T-helper 2 cell (primary cell): ENCODE measurements at places on chromosomes 1 and 21.
A peak's percentile ranks its signal among the peaks of the same experiment; 100 is the strongest.

DNA sequence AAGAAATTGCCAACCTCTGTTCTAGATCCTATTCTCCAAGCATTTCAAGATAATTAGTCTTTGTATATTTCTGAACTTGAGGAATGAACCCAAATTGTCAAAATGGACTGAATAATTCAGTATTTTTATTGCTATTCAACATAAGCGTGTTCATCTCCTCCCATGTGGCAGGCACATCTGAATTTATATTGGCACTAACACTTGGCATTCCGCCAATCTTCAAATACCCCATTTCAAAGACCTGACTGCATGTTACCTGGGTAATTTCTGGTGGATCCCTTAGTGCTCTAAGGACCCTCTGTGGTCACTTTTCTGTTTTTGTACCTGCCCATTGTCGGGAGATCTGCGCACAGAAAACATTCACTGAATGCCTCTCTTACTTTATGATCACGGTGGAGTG, 66.6 kb downstream of the BACE2 start:
- DNase-seq = no peak

DNA sequence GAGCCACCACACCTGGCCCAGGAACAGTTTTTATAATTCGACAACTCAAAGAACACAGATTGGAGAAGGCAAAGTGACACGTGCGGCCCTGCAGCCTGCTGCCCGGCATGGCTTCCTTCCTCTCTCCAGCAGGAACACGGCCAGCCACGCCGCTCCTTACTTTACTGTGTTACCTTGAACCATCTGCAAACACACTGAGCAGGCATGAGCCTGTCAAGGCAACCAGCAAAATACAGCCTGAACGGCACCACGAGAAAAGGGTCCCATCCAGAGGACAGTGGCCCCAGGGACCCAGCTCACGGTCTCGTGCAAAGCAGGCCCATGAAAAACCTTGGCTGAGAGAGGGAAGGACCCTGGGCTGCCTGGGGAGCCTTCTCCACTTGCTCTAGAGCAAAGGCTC, 38.8 kb downstream of the NPHP4 start:
- DNase-seq = no peak

DNA sequence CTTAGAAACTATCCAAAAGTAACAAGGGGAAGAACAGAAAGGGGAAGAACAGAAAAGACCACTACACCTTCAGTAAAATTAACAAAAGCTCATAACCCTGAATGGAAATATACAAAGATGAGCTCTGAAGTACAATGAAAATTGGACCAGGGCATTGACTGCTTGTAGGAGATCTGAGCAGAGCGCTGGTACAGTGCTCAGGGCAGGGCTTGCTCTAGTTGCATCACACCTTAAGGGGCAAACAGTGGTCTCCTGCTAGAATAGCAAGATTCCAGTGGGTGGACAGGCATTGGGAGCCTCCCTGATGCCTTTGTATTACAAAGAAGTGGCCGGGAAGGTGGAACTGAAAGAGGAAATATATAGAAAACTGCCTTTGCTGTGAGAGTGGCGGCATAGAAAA, 111.9 kb upstream of the RGS1 start:
- DNase-seq = no peak

- DNase-seq = no peak
Measured at GRCh38 chr1:179353546-179353945, 12.2 kb upstream of the AXDND1 start.

DNA sequence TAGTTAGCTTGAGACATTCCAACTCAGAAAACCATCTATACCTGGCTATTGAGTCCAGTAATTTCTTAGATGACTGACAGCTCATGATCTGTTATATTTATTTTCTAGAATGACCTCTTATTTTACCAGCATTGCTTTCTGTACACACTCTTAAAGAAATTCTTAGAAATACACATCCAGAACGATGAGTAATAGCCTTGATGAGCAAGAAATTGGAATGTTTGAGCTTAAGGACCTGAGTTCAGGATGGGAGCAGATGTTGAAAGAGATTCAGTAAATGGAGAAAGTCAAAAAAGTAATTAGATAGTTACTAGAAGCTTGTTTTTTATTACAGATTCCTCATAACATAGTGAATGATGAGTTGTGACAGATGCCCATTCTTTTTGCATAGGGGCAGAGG, 11.7 kb downstream of the PYHIN1 start:
- no peak for DNase-seq

DNA sequence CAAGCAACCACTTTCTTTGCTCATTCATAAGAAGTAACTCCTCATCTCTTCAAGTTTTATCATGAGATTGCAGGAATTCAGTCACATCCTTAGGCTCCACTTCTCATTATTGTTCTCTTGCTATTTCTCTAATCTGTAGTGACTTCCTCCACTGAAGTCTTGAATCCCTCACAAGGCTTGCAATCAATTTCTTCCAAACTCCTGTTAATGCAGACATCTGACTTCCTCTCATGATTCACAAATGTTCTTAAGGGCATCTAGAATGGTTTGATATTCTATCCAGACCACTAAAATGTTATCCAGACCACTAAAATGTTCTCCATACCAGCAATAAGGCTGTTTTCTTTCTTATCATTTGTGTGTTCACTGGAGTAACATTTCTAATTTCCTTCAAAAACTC, 528.1 kb downstream of the DPYD start:
- DNase-seq = no peak

DNA sequence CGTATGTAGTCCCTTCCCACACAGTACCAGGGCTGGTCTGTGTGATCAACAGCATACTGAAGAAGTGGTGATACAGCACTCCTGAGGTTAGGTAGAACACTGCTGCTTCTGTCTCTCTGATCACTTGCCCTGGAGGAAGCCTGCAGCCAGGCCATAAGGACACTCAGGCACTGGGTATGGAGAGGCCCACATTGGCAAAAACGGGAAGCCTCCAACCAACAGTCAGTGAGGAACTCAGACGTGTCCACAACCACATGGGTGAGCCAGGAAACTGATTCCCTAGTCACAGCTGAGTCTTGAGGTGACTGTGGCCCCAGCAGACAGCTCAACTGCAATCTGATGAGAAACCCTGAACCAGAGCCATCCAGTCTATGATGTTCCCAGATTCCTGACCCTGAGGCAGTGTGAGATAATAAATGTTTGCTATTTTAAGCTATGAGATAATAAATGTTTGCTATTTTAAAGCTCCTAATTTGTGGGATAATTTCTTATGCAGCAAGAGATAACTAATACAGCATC, 62.5 kb downstream of the COQ8A start:
- no peak for DNase-seq

DNA sequence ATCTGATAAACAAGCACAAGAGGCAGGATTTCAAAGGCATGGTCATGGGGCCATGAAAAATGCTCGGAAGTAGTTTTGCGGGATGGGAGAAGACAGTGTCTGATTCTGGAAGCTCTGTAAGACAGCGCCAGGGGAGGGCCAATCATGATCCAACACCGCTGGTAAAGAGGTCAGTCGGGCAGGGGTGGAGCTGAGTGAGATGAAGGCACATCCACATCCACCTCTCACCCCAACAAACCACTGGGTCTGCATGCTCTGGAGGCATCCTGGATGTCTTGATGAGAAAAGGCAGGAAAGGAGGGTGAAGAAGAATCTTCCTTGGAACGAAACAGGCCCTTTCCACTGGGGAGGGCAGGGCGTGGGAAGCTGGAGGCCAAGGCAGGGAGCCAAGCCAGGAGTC, 288.3 kb downstream of the PCP4 start:
- DNase-seq = no peak

- no peak for DNase-seq
Measured at GRCh38 chr1:209490013-209490412, 93.5 kb upstream of the CAMK1G start.

- DNase-seq = no peak
Measured at GRCh38 chr1:67957066-67957465, 93.4 kb downstream of the DIRAS3 start.

DNA sequence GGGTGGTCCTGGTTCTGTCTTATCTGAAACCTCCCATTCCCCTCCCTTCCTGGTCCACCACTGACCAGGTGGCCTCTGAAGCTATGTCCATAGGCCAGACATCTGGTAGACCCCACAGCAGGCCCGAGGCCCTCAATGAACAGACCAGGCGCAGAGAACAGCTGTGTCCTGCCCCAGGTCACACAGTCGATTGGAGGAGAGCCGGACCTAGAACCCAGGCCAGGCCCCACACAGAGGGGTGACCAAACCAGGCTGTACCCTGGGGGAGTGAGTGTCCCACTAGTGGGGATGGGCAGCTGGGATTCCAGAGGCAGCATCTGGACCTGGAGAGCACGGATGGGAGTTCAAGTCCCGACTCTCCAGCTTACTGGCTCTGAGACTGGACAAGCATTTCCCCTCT, 29.2 kb downstream of the RNU1-1 start:
- no peak for DNase-seq

GRCh38 chr1:26910343-26911160, 3.2 kb downstream of the NR0B2 start:
- no peak for DNase-seq

DNA sequence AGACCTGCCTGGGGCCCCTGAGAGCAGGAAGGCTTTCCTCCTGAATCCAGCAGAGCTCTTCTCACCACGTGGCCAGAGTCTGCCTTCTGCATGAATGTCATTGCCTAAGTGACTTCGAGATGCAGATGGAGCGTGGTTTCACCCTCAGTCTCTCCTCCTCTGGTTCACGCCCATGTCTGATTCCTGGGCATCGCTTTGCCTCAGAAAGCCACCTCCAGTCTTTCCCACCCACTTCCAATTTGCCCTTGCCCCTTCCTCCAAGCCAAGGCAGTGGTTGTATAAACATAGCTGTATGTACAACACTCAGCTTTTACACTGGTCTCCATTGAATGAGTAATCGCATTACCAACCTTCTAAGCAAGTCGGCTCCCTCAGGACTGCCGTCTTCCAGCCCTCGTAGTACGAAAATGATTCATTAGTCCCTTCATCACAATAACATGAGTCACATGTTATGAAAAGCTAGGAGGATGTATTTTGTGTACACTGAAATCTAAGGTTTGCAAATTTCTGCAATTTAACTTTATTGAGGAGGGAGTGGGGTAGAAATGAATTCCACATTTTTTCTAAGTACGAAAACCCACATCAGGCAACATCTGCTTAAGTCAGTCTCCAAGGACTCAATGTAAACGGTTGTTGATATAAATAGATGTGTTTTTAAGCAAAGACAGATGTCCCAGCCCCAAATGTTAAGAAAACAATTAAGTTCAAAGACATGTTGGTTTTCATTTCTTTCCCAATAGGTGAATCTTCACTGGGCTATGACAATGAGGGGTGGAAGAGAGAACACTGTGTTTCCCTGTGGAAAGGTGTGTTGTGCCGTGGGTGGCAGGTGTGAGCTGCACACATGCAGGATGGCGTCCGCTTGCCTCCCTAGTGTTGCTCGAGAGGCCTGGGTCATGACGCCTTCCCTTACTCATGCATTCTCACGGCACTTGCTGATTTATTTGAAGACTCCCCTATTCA, 32.3 kb upstream of the ETS2 start:
- DNase-seq = peak; percentile 5
